Urinary bladder (tissue), 4 donors: ENCODE measurements at places on chromosomes 2 and 18. TPM values are rescaled to one million over a fixed set of nuclear protein-coding genes. Genes with fewer than 3 reads are reported as not detected.
A peak's percentile ranks its signal among the peaks of the same experiment; 100 is the strongest.

DNA sequence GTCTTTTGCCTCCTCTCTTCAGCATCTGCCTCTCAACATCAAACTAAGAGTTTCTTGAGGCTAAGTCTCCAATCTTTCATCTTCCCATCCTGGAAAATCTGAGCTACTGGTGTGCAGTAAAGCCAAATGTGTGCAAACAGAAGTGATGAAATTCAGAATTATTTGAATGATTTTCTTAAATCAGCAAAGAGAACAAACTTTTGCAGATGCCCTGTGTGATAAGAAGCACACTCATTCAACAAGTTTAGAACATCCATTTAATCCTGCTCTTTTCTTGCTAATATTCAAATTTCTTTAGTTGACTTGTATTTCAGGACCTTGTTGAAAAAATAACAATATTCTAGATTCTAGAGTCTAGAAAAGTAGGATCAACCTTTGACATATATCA is 1374.9 kb upstream of the CELF4 start:
- no peak for DNase-seq

The MALL gene
- polyA plus RNA-seq, result 14.1 TPM

DNA sequence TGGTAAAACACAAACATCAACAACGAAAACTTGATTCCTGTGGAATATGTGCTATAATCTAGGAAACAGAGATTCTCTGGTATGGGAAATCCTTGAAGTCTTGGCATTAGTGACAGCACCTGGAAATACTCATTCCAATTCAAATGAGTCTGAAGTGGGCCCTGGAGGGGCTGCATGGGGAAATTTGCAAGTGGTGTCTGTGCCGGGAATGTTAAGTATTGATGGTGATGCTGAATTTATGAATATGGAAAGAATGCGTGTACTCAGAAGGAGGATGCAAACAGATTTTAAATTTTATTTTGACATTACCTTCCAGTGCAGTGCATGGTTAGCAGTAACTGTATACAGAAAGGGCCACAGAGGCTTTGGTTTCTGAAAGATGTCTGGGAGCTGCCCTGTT is 37.2 kb downstream of the PTPRM start:
- no peak for DNase-seq

DNA sequence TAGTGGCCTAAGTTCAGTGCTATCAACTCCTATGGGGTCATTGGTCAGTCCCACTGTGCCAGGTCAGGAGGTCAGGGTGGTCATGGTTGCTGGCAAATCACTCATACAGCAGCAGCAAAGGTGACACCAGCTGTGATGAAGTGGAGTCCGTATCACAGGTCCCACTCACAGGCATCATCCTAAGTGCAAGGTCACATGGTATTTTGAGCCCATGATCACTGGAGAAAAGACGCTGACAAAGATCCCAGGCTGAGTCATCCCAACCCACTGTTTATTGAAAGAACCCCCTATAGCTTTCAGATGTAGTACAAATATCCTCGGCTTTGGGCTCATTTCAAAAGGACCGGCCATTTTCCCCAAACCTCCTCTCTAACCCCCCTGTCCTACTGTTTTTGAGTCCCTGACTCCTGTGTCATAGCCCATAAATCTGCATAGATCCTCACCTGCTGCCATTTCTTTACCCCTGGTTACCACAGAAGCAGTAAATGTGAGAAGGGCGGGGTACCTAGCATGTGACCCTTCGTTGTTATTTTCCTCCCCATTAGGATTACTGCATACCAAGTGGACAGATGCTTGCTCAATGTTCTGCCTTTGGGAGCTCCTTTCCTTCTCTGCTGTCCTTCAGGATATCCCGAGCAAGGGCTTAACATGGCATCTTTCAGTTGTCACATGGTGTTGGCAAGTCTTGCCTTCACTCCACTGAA is 107.7 kb downstream of the COL6A3 start:
- no peak for DNase-seq

DNA sequence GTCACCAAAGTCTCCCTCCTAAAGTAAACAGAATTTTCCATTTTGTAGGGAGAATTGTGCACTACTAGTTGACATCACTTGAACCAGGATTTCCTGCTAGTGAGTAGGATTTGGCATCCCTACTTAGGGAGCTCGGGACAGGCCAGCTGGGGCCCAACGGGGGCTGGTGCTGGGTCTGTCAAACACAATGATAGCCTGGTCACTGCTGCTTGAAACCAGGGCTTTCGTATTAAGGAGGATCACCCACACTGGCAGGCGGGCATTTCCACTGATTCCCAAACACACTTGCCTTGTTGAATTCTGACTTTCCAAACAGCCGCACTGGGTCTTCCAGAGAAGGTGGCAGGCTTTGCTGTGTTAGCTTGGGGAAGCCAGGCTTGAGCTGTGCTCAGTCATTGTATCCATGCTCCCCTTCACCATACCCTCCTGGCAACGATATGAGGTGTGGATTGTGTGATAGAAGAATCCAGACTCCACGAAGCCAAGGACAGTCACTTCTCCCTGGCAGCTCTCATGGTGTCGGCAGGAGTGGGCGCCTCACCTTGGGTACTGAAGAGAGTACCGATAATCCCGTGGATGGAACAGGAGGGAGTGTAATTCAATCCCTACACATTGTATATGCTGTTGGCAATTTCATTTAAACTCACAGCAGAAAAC is 7.5 kb downstream of the GDF7 start:
- no peak for DNase-seq

DNA sequence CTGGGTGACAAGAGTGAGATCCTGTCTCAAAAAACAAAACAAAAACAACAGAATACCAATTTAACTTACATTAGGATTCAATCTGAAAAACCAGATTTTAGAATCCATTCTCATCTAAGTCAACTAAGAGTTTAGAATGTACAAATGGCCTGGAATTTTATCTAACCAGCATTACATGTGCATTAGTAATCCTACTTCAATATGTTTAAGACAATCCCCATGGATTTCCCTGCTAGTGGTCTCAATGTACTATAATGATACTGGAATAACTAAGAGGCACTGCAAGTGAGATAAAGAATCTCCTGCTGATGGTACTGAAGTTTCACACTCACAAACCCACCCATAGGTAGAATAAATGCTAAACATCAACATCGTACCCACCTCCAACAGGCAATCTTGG is 53.9 kb upstream of the DNER start:
- DNase-seq, result no peak

GRCh38 chr18:44957461-44957860 is 276.8 kb downstream of the SETBP1 start:
- no peak for DNase-seq

DNA sequence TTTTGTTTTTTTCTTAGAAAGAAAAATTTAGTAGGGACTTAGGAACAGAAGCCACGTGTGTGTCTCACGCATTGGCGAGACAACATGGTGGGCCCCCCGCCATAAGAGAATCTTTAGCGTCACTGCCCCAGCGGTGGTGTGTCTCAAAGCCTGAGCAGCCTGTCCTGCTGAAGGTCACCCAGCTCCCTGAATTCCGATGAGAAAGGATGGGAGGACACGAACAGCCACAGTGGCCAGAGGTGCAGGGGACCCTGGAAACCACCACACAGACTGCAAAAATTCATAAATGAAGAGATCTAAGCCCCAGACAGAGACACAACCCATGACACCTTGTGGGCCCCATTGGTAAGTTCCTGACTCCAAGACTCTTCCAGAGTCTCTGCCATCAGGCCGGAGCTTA is 266.1 kb upstream of the RAB6C start:
- DNase-seq, result no peak

DNA sequence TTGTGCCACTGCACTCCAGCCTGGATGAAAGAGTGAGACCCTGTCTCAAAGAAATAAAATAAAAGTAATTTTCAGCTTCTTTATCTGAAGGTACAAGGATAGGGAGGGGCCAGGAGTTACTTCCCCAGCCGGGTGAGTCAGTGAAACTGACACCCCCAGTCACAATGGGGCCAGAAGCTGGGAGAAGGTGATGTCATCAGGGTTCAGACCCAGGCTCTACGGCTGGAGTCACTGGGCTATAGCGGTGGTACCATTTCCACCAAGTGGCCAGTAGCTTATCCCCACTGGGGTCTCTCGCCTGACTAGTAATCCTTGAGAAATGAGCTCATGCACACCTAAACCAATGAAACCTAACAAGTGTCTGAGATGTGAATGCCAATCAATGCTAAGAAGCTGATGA is 107.9 kb downstream of the ALPK2 start:
- DNase-seq, result no peak

DNA sequence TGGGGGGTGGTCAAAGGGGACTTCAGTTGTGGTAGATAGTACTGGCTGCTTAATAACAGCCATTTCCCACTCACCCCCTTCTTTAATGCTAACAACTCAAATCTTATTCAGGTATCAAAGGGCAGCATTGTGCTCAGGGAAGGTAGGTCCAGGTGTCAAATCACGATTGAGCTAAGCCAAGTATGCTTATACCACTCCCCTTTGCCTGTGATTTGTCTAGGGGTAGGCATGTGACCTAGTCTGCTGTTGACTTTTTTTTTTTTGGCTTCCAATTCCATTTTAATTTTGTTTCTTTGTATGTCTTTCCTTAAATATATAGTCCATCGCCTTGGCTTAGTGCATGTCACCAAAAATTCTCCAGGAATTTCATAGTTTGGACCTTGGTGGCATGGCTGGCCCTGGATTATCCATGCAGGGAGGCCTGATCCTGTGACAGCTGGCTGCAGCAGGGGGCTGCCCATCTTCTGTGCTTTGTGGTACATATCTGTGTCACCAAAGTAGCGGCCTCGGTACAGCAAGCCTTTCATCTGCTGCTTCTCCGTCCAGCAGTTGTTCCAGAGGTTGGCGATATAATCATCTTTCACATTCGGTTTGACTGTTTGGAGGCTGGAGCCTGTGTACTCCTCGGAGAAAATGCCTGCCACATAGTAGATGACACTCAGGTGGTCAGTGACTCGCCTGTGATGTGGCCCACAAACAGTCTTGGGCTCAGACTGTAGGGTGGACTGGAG is 68.1 kb upstream of the SPRED2 start:
- DNase-seq, result no peak

- DNase-seq, result no peak
Observed at GRCh38 chr2:128433911-128434550, 115.4 kb upstream of the HS6ST1 start.

The AGXT gene
- polyA plus RNA-seq, result 0.49 TPM

The PREB gene
- polyA plus RNA-seq, result 49.1 TPM

GRCh38 chr2:10546975-10547391 is 98.9 kb upstream of the ODC1 start:
- DNase-seq, result no peak

- peak; percentile 5 for DNase-seq
Observed at GRCh38 chr18:70454704-70455322, 166.0 kb downstream of the SOCS6 start.

GRCh38 chr2:142598846-142599245 is 278.6 kb upstream of the KYNU start:
- no peak for DNase-seq

The PCARE gene
- 0.25 TPM for polyA plus RNA-seq
